Tracheal epithelial cell (primary cell): ENCODE measurements at places on chromosomes 6 and 20. TPM values are rescaled to one million over a fixed set of nuclear protein-coding genes. Genes with fewer than 3 reads are reported as not detected.

Gene TP53TG5
- total RNA-seq, result under 0.01 and 0.21 TPM in 2 replicates

Gene NEDD9
- 1.9 and 34.2 TPM in 2 replicates for total RNA-seq

Gene NNAT
- total RNA-seq, result not detected in 2 replicates

Gene FNDC1
- total RNA-seq, result not detected in 2 replicates

Gene OR2H1
- total RNA-seq, result not detected in 2 replicates

Gene GATA5
- not detected in 2 replicates for total RNA-seq

Gene BNIP5
- 0.24 TPM in 1 of 2 replicates, not detected in the other for total RNA-seq

Gene POPDC3
- total RNA-seq, result 4.3 and 6.0 TPM in 2 replicates

Gene MOXD1
- under 0.01 and 11.3 TPM in 2 replicates for total RNA-seq

Gene NRN1
- total RNA-seq, result 0.21 TPM in 1 of 2 replicates, not detected in the other

Gene DOK5
- total RNA-seq, result 0.24 TPM in 1 of 2 replicates, not detected in the other

Gene ZMYND8
- 17.4 and 18.3 TPM in 2 replicates for total RNA-seq

Gene CST3
- 209 and 213 TPM in 2 replicates for total RNA-seq

Gene DEFB129
- total RNA-seq, result not detected in 2 replicates

Gene RNF144B
- 110 and 127 TPM in 2 replicates for total RNA-seq

Gene PNPLA1
- not detected in 2 replicates for total RNA-seq

Gene COX7A2
- 125 and 195 TPM in 2 replicates for total RNA-seq

Gene SAMD3
- not detected in 2 replicates for total RNA-seq

Gene TNFRSF6B
- 7.5 and 254 TPM in 2 replicates for total RNA-seq

Gene DYNLT2
- total RNA-seq, result 0.72 and 1.3 TPM in 2 replicates

Gene SNX9
- total RNA-seq, result 29.0 and 40.2 TPM in 2 replicates

Gene TEAD3
- total RNA-seq, result 4.8 and 9.6 TPM in 2 replicates

Gene C20orf144
- 0.24 TPM in 1 of 2 replicates, not detected in the other for total RNA-seq

Gene CDKAL1
- 14.9 and 18.8 TPM in 2 replicates for total RNA-seq

Gene TOP1
- 26.6 and 28.2 TPM in 2 replicates for total RNA-seq

Gene BTBD3
- 20.0 and 21.5 TPM in 2 replicates for total RNA-seq

Gene HLA-B
- total RNA-seq, result 37.1 and 164 TPM in 2 replicates

Gene RIMS1
- 6.0 TPM in 1 of 2 replicates, not detected in the other for total RNA-seq

Gene KCNQ2
- not detected in 2 replicates for total RNA-seq

Gene CRYBG1
- total RNA-seq, result 46.5 and 81.6 TPM in 2 replicates

Gene AGER
- total RNA-seq, result 0.43 TPM in 1 of 2 replicates, not detected in the other

Gene TMEM74B
- 2.4 TPM in 1 of 2 replicates, not detected in the other for total RNA-seq

Gene MYCT1
- 0.64 and 0.72 TPM in 2 replicates for total RNA-seq

Gene HSPA12B
- under 0.01 TPM in 1 of 2 replicates, not detected in the other for total RNA-seq

Gene ZSCAN9
- total RNA-seq, result 7.7 and 8.7 TPM in 2 replicates

Gene HTR1E
- not detected in 2 replicates for total RNA-seq

Gene RBL1
- total RNA-seq, result 6.2 and 7.5 TPM in 2 replicates

Gene FAM110A
- total RNA-seq, result 10.1 and 15.8 TPM in 2 replicates

Gene SMLR1
- not detected in 2 replicates for total RNA-seq

Gene GLP1R
- not detected in 2 replicates for total RNA-seq

Gene BIRC7
- total RNA-seq, result 0.72 TPM in 1 of 2 replicates, not detected in the other

Gene EEF1A2
- 0.43 and 0.96 TPM in 2 replicates for total RNA-seq

Gene PSMB9
- 3.4 and 16.1 TPM in 2 replicates for total RNA-seq

Gene TRIM40
- total RNA-seq, result not detected in 2 replicates

Gene IFNGR1
- 103 and 116 TPM in 2 replicates for total RNA-seq

Gene FARS2
- total RNA-seq, result 24.1 and 24.3 TPM in 2 replicates

Gene C6orf132
- total RNA-seq, result 15.8 and 19.8 TPM in 2 replicates

Gene SCGN
- not detected in 2 replicates for total RNA-seq

Gene GHRH
- not detected in 2 replicates for total RNA-seq

Gene GINS1
- total RNA-seq, result 1.7 and 6.0 TPM in 2 replicates

Gene NT5DC1
- total RNA-seq, result 6.4 and 6.5 TPM in 2 replicates

Gene MYB
- under 0.01 and 0.24 TPM in 2 replicates for total RNA-seq

Gene SIGLEC1
- total RNA-seq, result not detected in 2 replicates

Gene GNRH2
- total RNA-seq, result not detected in 2 replicates

Gene CRISP3
- not detected in 2 replicates for total RNA-seq
